Activated CD4-positive, alpha-beta T cell treated with anti-CD3 and anti-CD28 coated beads for 4 hours (primary cell): ENCODE measurements at places on chromosomes 5 and 9.

DNA sequence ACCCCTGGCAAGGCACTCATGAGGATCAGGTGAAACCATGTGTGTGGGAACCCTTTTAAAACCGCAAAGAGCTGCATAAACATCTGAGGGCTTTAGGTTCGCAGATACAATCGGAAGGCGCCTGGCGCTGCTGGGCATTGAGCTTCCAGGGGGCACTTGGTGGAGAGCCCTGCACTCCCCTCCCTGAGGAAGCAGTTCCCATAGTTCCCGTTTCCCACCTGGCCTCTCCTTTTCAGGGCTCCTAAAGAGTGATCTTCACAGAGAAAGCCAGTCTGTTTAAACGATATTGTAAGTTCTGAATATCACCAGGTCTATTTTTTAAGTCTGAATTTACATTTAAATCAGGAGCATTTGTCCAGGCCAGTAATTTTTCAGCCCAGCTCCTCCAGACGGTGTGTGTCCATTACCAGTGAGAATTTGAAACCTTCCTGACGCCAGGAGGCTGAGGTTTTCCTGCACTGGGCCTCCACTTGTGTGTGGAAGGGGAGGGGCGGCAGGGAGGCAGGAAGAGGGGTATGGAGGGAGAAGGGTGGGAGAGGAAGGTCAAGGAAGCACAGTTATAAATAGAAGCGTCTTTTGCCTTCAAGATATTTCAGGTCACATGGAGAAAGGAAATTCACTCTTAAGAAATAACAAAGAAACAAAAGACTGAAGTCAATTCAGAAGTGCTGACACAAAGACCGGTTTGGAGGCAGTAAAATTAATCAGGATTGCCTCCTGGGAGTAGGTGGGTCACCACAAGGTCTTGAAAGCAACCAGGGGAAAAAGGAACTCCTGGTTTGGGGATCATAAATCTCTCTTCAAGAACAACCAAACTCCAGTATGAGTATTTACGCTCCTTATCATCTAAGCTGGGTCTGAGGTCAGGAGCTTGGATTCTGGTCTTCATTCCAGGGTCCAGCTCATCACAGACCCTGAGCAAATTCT lies 14.3 kb upstream of the MGAT1 start:
- DNase-seq = no peak

DNA sequence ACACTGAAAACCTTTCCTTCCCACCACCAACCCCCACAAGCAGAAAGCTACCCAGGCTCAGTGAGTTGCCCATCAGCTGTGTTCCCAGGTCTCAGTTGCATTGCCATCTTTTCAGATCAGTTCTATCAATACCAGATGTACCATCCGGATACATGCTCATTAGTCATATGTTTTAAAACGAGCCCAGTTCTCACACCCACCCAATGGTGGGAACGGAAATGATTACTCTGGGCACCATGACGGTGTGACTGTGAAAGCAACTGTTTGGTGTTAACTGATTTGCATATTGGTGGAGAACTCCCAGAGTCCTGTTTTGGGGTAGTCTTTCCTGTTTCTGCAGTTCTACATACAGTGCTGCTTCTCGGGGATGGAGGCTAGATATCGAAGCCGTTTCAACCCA lies 212.3 kb downstream of the TRIM36 start:
- no peak for DNase-seq

DNA sequence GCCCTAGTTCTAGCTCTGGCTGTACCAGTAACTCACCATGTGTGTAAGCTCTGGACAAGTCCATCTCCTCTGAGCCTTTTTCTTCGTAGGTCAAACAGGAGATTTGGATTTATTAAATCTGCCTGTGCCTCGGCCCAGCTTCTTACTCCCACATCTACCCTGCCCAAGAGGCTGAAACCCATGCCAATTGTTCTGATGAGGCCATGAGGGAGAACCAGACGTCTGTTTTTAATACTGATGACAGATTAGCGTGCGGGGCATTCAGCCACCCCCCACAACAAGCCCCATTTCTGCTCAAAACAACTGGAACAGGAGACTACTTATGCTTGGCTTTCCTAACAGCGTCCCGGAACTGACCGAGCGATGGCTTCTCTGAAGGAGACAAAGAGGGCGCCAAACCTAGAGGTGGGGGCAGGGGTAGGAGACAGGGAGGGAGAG lies 81.2 kb upstream of the TRIM32 start:
- DNase-seq = no peak

GRCh38 chr9:129617167-129617566 lies 3.7 kb downstream of the C9orf50 start:
- no peak for DNase-seq

- DNase-seq = no peak
Measured at GRCh38 chr5:153523831-153524230, 33.4 kb downstream of the GRIA1 start.

DNA sequence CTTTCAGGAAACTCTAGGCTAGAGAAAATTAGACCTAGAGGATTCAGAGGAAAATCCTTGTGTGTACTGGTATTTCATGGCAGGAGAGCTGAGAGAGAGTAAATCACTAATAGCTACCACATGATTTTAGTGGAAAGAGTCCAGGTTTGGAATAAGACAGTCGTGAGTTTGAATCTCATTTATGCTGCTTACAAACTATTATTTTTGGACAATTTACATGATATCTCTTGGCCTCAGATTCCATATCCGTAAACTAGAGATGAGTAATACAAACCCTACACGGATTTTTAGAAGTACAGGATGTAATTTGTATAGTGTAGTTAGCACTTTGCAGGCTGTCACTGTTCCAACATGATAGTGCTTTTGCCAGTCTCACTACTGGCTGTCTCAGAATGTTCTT lies 2.7 kb downstream of the IL31RA start:
- DNase-seq = no peak
